ENCODE measurements at places on chromosomes 4 and X.

DNA sequence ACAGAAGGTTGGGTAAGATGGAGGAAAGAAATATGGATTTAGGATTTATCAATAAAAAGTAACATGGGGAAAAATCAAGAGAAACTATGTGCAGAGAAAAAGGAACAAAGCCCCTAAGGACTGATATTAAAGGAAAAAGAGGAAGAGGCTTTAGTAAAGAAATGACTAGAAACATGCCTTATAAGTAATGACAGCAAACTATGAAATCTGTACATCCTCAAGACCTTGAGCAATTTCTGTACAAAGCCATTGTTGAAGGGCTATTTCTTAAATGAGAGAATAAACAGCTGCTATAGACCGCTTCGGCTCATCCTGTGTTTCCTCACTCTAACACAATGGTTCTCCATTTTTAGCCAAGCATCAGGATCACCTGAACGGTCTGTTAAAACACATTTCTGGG is 180.3 kb upstream of the ATOH1 start:
- DNase-seq, result no peak

DNA sequence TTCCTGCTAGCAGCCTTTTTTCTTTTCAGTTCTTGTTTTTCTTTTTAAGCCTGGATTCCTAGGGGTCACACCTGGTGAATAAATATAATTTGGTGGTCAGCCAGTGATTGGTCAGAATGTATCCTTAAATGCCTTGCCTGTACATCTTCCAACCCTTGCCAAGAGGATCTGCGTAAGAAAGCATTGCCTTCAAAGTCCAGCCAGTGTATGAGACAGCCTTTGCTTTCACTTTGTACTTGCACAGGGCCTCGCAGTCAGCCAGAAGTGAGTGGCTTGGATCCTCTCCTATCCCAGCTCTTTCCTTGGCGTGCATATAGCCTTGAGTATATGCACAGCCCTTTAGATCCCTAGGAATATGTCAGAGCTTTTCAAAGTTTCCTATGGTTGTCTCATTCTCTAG is 22.2 kb downstream of the KANTR start:
- DNase-seq, result no peak

DNA sequence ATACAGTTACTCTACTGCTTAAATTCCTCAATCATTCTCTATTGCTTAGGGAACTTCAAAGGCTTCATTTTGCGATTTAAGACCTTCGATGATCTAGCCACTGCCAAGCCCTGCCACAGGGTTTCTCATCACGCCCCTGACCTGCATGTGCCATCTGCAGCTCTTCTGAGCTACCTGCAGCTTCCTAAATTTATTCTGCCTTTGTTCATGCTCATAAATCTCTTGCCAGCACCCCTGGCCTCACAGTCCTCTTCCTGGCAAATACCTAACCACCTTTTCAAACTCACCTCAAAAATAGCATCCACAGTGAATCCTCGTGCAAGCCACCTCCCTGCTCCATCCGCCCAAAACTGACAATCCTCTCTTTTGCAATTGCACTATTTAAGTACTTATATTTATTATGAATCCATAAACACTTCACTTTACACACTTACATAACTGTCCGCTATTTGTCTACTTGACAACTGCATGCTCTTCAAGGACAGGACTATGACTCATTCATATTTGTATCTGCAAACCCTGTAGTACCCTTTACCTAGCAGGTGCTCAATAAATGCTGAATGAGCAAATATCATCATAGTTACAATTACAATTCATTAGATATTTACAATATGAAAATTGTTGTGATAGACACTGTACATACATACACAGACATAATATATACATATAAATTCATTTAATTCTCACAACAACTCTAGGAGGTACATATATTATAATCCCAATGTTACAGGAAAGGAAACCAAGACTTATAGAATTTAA is 280.0 kb upstream of the RASGEF1B start:
- DNase-seq, result no peak

DNA sequence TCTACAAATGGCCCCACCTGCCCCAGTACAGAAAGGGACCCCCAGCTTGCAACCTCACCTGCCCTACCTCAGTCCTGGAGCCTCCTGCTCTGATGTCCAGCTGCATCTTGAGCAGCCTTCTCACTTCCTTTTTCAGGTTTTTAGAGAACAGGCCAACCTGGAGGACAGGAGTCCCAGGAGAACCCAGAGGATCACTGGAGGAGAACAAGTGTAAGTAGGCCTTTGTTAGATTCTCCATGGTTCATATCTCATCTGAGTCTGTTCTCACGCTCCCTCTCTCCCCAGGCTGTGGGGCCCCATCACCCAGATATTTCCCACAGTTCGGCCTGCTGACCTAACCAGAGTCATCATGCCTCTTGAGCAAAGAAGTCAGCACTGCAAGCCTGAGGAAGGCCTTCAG is 3.6 kb downstream of the MAGEA11 start:
- no peak for DNase-seq

- DNase-seq, result no peak
These were observed 111.1 kb downstream of the ADRA2C start for GRCh38 chr4:3877236-3877635.

Data from T follicular helper cell (primary cell).